ENCODE measurements at places on chromosomes 11 and 22. TPM values are rescaled to one million over a fixed set of nuclear protein-coding genes. Genes with fewer than 3 reads are reported as not detected.
A peak's percentile ranks its signal among the peaks of the same experiment; 100 is the strongest.

Gene SLC43A1
- total RNA-seq, result 36.8 TPM

Gene KCNQ1
- total RNA-seq, result 9.6 TPM

Gene TRIM48
- total RNA-seq, result not detected

Gene RAC2
- total RNA-seq, result 528 TPM

Gene INS
- total RNA-seq, result not detected

DNA sequence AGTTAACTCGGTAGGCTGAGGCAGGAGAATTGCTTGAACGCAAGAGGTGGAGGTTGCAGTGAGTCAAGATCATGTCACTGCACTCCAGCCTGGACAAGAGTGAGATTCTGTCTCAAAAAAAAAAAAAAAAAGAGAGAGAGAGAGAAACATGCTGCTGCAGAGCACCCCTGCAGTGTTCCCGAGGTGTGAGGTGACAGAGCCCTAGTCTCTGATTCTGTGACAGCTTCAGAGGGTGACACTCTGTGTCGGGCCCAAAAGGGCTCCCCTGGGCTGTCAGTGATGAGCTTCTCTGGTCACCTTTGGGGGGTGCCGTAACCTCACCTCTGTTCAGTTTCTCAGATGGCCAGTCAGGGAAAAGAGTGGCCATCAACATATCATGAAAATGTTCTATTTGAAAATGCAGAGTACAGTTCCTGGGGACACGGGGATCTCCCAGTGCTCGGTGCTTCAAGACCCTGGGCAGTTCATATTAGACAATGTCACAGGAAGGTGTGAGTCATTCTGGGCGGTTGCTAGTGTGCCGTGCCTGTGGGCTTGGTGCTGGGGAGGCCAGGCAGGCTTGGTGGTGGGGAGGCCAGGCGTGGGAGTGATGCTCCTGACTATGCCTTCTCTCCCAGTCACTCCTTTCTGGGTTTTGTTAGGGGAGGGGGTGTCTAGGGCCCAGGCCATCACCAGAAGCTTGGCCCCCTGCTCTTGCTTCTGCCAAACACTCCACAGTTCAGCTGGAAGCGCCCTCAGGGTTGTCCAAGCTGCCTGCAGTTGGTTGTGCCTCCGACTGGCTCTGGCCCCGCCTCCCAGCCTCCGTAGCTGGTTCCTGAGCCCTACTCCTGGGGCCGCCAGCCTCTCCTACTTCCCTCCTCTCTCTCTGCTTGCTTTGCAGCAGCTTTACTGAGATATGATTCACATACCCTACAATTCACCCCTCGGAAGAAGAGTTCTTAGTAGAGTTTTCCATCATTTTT, 52.5 kb upstream of the CLDN5 start:
- H3K36me3 ChIP-seq, result no peaks in the 10 kb centered on the region
- H3K27ac ChIP-seq, result peak overlapping the region; percentile 81
- H3K27me3 ChIP-seq, result no peaks in the 10 kb centered on the region
- H3K4me3 ChIP-seq, result peak overlapping the region; percentile 23
- DNase-seq, result peak; percentile 77

DNA sequence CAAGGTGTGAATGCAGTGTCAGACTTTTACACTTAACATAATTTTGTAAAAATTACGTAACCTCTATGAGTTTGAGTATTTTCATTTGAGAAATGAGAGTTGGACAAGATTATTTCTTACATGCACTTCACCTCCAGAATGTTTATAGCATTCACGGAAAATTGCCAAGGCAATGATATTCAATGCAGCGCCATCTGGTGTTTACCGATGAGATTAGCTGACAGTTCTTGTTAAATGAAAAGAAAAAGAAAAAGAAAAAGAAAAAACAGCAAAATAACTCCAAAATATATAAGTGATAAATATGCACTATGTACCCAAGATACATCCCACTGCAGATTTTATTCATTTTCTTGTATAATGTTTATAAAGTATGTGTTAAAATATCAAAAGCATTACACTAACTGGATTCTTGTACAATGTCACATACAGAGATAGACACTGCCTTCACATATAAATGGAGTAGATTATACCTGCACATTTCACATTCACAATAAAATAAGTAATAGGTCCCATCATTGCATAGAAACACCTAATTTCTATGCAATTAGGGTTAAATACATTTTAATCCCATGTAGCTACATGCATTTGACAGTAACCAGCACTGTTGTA, 976.3 kb upstream of the FAT3 start:
- no peaks in the 10 kb centered on the region for H3K27me3 ChIP-seq
- H3K27ac ChIP-seq, result no peak overlapping the region
- no peaks in the 10 kb centered on the region for H3K4me1 ChIP-seq
- no peak overlapping the region for H3K4me3 ChIP-seq
- DNase-seq, result no peak

GRCh38 chr11:63880403-63880790, 36.6 kb downstream of the RCOR2 start:
- no peak overlapping the region for H3K4me3 ChIP-seq

- peaks cover 27% of the 10 kb centered on the region for H3K4me1 ChIP-seq
- peaks cover 7% of the 10 kb centered on the region for H3K27me3 ChIP-seq
- no peak for DNase-seq
- H3K27ac ChIP-seq, result peak overlapping the region; percentile 11
Observed at GRCh38 chr11:85810521-85810870, 445 bp downstream of the SYTL2 start.

DNA sequence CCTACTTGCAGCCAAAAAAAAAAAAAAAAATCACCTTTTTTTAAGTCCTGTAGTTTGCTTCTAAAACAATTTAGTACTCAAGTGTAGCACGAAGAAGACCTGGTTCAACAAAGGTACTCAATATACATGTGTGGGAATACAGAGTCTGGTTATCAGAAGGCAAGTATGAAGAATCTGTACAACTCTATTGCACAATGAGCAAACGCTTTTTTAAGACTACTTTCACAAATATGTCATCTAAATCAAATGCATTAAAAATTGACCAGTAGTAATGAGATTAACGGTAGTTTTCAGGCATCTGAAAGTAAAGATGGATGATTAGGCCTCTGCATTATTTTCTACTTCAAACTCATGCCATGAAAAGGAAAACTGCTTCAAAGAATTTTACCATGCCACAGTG, 9.5 kb downstream of the CHORDC1 start:
- H3K27ac ChIP-seq, result no peak overlapping the region
- no peak for DNase-seq
- peaks cover 22% of the 10 kb centered on the region for H3K36me3 ChIP-seq

DNA sequence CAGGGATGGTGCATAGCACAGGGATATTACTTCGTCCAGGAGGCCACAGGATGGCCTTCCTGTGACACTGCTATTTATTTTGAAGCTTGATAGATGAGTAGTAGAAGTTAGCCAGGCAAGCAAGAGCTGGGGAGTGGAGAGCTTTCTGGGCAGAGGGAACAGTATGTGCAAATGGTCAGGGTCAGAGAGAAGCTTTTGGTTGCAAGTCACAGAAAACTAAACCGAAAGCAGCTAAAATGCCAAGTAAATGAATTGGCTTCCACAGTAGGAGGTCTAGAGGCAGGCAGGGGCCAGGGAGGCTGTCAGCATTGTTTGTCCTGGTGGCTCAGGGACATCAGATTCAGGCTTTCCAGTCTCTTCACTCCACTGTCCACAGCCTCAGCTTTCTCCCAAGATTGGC, 247.5 kb downstream of the GRIK4 start:
- H3K27me3 ChIP-seq, result peaks cover 17% of the 10 kb centered on the region
- H3K4me1 ChIP-seq, result no peaks in the 10 kb centered on the region
- no peak overlapping the region for H3K27ac ChIP-seq
- H3K36me3 ChIP-seq, result no peaks in the 10 kb centered on the region
- DNase-seq, result no peak

DNA sequence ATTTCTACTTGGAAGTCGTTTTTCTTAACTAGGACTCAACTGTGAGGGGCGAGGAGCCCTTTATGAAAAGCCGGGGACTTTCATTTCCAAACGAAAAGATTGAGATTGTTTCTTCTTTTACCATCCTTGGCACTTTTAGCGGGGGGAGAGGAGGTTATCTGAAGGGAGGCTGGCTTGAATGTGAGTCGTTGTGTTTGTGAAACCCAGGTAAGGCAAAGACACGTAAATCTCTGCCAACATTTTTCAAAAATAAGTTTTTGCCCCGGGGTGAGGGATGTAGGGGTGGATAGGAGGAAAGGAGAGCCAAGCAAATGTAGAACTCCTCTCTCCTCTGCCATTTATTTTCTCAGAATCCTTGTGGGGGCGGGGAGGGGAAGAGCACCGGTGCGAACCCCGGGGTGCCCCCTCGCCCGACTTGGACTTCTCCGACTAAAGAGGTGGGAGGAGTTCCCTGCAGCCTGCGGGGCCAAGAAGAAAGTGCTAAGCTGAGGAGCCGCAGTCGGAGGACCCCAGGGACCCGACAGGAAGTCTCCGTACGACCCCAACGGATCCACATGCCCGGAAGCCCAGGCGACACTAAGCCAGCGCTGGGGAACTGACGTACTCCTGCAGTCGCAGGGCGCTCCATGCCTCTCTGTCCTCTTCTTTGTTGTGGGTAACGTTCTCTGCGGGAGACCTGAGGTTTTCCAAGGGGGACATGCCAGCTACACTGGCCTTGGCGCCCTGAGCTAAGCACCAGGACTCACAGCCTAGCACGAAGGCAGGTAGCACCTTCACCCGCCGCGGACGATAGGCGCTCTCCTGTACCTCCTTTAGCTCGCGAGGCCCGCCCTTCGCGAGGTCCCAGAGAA, 2.4 kb upstream of the WT1 start:
- no peak overlapping the region for H3K27ac ChIP-seq
- no peak for DNase-seq
- H3K4me1 ChIP-seq, result peaks cover 37% of the 10 kb centered on the region
- peak overlapping the region; percentile 57 for H3K4me3 ChIP-seq

DNA sequence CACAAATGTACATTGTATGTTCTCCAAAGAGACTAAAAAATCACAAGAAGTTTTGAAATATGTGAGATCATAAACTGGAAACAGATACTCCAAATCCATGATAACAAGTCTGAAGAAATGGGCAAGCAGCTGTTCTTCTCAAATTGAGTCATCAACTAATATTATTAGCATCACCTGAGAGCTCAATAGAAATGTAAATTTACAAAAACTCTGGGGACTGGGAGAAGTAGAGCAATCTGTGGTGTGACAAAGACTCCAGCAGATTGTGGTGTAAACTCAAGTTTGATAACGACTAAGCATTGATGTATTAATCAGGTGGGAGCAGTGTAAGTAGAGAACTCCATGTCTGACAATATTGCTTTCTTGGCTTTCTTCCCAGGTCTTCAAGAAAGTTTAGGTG, 53.2 kb downstream of the GLYATL1 start:
- no peak overlapping the region for H3K27ac ChIP-seq
- no peak for DNase-seq
- H3K36me3 ChIP-seq, result no peaks in the 10 kb centered on the region
- H3K4me3 ChIP-seq, result no peak overlapping the region

DNA sequence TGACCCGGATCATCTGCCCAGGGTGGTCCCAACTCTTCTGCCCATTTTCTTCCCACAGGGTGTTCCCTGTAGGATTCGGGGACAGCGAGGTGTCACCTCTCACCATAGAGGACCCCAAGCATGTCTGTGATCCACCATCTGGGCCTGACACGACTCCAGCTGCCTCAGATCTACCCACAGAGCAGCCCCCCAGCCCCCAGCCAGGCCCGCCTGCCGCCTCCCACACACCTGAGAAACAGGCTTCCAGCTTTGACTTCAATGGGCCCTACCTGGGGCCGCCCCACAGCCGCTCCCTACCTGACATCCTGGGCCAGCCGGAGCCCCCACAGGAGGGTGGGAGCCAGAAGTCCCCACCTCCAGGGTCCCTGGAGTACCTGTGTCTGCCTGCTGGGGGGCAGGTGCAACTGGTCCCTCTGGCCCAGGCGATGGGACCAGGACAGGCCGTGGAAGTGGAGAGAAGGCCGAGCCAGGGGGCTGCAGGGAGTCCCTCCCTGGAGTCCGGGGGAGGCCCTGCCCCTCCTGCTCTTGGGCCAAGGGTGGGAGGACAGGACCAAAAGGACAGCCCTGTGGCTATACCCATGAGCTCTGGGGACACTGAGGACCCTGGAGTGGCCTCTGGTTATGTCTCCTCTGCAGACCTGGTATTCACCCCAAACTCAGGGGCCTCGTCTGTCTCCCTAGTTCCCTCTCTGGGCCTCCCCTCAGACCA, 24.0 kb downstream of the CSF2RB start:
- no peak for DNase-seq
- H3K4me1 ChIP-seq, result no peaks in the 10 kb centered on the region
- H3K4me3 ChIP-seq, result no peak overlapping the region
- no peak overlapping the region for H3K27ac ChIP-seq
- peaks cover 9% of the 10 kb centered on the region for H3K27me3 ChIP-seq

DNA sequence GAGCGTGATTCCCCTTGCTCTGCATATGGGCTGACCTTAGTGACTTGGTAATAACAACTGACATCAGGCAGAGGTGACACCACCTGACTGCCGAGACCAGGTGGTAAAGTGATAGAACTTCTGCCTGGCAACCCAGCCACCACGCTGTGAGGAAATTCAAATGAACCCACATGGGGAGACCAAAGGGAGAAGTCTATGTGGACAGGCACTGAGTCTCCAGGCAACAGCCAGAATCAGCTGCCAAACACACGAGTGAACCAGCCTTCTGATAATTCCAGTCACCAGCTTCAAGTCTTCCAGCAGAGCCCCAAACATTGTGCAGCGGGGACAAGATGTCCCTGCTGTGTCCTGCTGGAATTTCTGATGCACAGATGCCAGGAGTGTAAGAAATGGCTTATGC, 29.7 kb downstream of the SPATA19 start:
- no peak for DNase-seq
- no peaks in the 10 kb centered on the region for H3K4me1 ChIP-seq
- no peak overlapping the region for H3K4me3 ChIP-seq
- H3K27me3 ChIP-seq, result peaks cover 6% of the 10 kb centered on the region
- H3K27ac ChIP-seq, result no peak overlapping the region

DNA sequence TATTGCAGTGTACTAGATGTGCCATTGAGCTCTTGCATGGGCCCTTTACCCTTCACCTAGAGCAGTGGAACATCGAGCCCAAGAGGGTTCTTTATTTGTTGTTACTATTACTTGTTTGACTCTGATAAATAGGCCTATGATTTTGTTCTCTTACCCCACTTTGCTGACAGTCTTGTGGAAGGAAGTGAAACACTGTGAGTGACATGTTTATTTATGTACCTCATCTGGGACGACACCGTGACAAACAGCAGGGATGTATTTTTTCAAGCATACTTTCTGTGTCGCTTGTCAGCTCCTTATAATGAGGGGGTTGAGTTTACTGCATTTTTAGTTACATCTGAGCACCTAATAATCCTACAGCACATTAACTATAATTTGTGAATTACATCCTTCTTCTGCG, 1010.3 kb upstream of the TENM4 start:
- no peaks in the 10 kb centered on the region for H3K36me3 ChIP-seq
- no peak overlapping the region for H3K27ac ChIP-seq
- H3K27me3 ChIP-seq, result peaks cover 3% of the 10 kb centered on the region

GRCh38 chr11:131218542-131218941, 151.9 kb upstream of the NTM start:
- no peak for DNase-seq
- no peak overlapping the region for H3K4me3 ChIP-seq
